ENCODE measurements at places on chromosomes 7 and 10.

DNA sequence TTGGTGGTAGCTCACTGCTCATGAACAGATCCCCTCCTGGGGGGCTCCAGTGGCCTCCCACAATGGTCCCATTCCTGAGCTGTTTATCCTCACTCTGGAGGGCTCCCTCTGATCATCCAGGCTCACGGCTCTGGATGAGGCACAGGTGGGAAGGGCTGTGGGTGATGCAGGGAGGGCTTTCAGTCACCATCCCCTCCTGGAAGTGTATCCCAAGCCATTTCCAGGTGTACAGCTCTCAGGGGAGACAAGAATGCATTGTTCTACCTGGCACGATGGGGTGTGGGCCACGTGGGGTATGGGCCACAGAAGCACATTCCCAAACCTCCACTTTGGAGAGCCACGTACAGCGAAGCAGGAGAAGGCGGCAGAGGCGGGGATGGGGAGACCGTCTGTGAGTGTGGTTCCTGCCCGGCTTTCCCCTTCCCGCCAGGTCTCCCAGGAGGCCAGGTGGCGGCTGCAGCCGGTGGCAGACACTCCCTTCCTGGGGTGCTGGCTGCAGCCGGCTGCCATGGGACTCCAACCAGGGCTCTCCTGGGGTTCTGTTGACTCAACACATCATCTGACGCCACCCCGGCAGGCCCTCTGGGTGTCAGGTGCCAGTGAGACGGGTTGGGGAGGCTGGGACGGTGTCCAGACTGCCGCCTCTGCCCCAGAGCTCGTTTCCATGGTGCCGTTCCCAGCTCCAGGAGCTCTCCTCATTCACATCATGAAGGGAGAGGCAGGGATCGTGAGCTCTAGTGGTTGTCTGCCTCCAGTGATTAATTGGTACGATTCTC lies 169.7 kb upstream of the RHEB start:
- no peak for DNase-seq

DNA sequence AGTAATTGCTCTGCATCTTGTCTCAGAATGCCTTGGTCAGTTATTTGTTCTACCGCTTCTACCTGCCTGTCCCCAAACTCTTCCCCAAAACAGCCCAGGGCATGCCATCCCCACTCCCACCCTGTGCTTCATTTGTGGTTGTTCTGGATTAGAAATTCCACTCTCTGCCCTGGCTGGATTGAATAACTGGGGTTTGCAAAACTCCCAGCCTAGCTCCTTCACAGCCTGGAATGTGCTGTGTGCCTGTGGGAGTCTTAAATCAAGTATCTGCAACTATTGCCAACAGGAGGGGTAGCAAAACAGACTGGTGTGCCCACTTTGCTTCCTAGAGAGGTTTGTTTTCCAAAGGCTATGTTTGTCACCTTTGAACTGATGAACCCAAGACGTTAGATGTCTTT lies 24.2 kb downstream of the TSPAN15 start:
- DNase-seq = no peak

- no peak for DNase-seq
These were observed 25.2 kb upstream of the VAX1 start for GRCh38 chr10:117163061-117163953.

- no peak for DNase-seq
These were observed 91.9 kb downstream of the CSTF2T start for GRCh38 chr10:51607463-51607835.

DNA sequence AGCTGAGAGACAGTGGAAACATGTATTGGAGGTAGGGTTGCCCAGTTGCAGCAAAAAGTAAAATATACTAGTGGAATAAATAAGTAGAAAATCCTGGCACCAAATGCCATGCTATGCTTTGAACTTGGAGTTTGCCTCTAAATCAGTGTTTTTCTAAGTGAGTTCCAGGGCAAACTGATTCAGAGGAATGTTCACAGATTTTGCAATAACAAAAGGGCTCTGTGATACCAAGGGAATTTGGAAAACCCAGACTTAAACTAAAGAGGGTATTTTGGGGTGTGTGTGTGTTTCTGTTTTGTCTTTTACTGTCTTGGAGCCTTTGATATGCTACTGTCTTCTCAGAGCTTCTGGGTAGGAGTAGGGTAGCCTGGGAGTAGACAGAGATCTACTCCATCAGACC lies 39.9 kb downstream of the SLC26A4 start:
- no peak for DNase-seq

Data from activated CD4-positive, alpha-beta T cell treated with anti-CD3 and anti-CD28 coated beads, Interleukin-2, amount 50 U/mL, for 1 hour (primary cell).